ENCODE measurements at places on chromosomes 16 and 17.

DNA sequence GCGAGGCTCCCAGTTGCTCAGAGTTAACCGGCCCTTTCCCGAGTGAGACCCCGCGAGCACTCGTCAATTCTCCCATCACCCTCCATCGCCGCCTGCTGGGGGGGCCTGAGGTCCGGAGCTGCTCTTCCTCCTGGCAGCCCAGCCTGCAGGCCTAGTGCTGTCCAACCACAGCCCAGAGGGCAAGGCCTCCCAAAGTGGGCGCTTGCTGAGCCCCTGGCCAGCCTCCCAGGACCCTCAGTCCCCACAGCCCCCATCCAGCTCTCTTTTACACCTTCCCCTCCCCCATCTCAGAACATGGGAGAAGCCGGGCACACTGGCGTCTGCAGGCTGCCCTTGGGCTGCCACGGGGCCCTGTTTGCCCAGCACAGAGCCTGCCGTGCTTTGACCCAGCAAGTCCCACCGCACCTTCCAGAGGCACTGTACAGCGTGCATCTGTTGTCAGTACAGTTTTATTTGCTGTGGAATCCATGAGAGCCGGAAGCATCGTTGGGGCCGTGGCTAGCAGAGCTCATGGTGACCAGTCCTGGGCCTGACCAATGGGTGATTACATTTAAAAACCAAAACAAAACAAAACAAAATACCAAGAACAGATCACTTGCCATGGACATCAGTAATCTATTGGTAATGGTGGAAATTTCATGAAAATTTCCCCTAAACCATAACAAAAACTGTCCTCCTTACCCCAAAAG, 96.1 kb upstream of the CBX4 start:
- peak overlapping the region; percentile 48 for H3K27ac ChIP-seq
- H3K27me3 ChIP-seq: peaks cover 20% of the 10 kb centered on the region
- H3K36me3 ChIP-seq: no peaks in the 10 kb centered on the region
- DNase-seq: no peak

- peak overlapping the region; percentile 42 for H3K27ac ChIP-seq
- H3K4me3 ChIP-seq: peak overlapping the region; percentile 81
- peak; percentile 56 for DNase-seq
- H3K27me3 ChIP-seq: no peaks in the 10 kb centered on the region
- peaks cover 45% of the 10 kb centered on the region for H3K4me1 ChIP-seq
- H3K36me3 ChIP-seq: peaks cover 26% of the 10 kb centered on the region
Measured at GRCh38 chr16:3021449-3022207, 1.5 kb downstream of the TNFRSF12A start.

DNA sequence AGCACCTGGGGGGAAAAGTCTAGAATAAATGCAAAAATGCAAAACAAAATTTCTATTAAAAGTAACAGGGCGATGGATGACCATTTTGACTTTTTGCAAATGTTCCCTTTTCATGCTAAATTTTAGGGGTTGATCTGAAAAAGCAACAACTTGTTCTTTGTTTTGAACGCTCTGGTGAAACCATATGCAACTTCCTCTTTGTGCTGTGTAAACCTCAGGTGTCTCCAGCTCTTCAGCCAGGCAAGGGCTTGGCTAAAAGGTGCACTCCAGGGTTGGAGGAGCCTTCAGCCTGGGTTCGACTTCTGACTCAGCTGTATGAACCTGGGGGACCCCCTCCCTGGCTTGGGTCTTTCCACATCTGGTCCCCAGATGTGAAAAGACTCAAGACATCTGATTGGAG, 9.5 kb downstream of the IRF8 start:
- DNase-seq: no peak
- H3K36me3 ChIP-seq: peaks cover 25% of the 10 kb centered on the region
- no peaks in the 10 kb centered on the region for H3K27me3 ChIP-seq

GRCh38 chr16:13397126-13397525, 495.7 kb downstream of the SHISA9 start:
- H3K4me3 ChIP-seq: no peak overlapping the region
- DNase-seq: no peak
- H3K27ac ChIP-seq: no peak overlapping the region
- H3K27me3 ChIP-seq: no peaks in the 10 kb centered on the region
- H3K4me1 ChIP-seq: no peaks in the 10 kb centered on the region
- H3K36me3 ChIP-seq: no peaks in the 10 kb centered on the region

GRCh38 chr17:76585033-76585648, 519 bp downstream of the ST6GALNAC2 start:
- peak overlapping the region; percentile 77 for H3K4me3 ChIP-seq
- peaks cover 47% of the 10 kb centered on the region for H3K27me3 ChIP-seq
- no peaks in the 10 kb centered on the region for H3K36me3 ChIP-seq
- no peak for DNase-seq
- no peaks in the 10 kb centered on the region for H3K4me1 ChIP-seq

- H3K27ac ChIP-seq: no peak overlapping the region
- DNase-seq: no peak
- H3K36me3 ChIP-seq: peaks cover 54% of the 10 kb centered on the region
- H3K4me1 ChIP-seq: peaks cover 4% of the 10 kb centered on the region
- H3K4me3 ChIP-seq: no peak overlapping the region
- H3K27me3 ChIP-seq: no peaks in the 10 kb centered on the region
Measured at GRCh38 chr17:56937687-56938086, 23.2 kb downstream of the COIL start.

- no peak overlapping the region for H3K27ac ChIP-seq
- peaks cover 3% of the 10 kb centered on the region for H3K36me3 ChIP-seq
- H3K4me1 ChIP-seq: no peaks in the 10 kb centered on the region
- no peaks in the 10 kb centered on the region for H3K27me3 ChIP-seq
- no peak for DNase-seq
- H3K4me3 ChIP-seq: peak overlapping the region; percentile 68
Measured at GRCh38 chr16:4328046-4328781, 12.3 kb downstream of the GLIS2 start.

DNA sequence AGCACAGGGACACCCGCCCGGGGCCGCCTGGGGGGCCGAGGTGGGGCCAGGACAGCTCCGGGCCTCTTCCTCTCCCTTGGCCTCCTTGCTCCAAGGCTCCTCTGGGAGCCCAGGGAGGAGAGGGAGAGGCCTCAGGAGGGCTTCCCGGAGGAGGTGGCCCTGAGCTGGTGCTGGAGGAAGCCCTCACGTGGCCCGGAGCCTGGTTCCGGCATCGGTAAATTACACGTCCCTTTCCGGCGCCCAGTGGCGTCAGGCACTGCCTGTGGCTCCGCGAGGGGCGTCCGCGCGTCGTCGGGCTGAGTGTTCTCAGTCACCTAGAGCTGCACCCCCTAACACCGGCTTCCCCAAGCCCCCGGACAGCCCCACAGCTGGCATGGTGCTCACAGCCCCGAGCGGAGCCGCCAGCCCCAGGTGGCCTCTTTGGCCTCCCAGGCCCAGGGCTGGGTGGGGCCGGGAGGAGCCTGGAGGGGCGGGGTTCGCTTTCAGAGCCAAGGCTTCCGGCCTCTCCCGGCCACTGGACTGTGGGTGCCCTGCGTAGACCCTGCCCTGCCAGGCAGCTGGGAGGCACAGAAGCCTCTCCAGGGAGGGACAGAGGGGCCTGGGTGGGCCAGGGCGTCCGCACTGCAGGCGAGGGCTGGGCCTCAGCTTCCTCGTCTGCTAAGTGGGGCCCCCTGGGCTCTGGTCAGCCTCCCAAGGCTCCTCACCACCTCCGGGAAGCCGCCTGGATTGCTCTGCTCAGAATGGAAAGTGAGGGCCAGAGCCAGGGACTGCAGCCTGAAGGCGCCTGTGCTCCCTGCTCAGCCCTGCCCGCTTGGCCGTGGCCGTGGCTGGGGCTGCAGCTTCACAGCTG, 27.9 kb upstream of the SSTR5 start:
- H3K4me1 ChIP-seq: no peaks in the 10 kb centered on the region
- DNase-seq: no peak
- no peaks in the 10 kb centered on the region for H3K27me3 ChIP-seq
- H3K4me3 ChIP-seq: no peak overlapping the region
- no peak overlapping the region for H3K27ac ChIP-seq

GRCh38 chr17:21019976-21020586, 22.7 kb downstream of the USP22 start:
- H3K27me3 ChIP-seq: no peaks in the 10 kb centered on the region
- H3K4me3 ChIP-seq: no peak overlapping the region
- peak; percentile 35 for DNase-seq
- peak overlapping the region; percentile 78 for H3K27ac ChIP-seq

DNA sequence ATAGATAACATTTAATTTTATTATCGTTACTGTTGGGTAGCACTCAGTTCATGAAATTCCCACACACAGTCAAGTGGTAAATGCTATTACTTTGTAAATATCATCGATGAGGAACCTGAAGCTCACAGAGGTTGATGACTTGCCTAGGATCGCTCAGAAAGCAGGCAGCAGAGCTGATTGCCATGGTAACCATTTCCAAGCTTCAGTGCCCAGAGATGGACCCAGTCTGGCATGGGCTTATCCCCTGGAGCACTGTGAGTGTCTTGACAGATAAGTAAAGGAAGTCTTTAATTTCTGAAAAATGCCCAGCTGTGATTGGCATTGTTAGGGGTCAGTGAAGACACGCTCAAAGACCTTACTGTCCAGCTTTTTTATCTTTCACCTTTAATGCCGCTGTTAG, 95.0 kb downstream of the PRKCB start:
- H3K36me3 ChIP-seq: peaks cover under 1% of the 10 kb centered on the region
- H3K27me3 ChIP-seq: no peaks in the 10 kb centered on the region
- H3K4me1 ChIP-seq: peaks cover 83% of the 10 kb centered on the region
- no peak overlapping the region for H3K27ac ChIP-seq
- H3K4me3 ChIP-seq: no peak overlapping the region
- no peak for DNase-seq

- no peak overlapping the region for H3K4me3 ChIP-seq
- DNase-seq: no peak
- H3K27me3 ChIP-seq: peaks cover 10% of the 10 kb centered on the region
- no peak overlapping the region for H3K27ac ChIP-seq
- no peaks in the 10 kb centered on the region for H3K4me1 ChIP-seq
Measured at GRCh38 chr17:73657473-73658116, 13.3 kb upstream of the SDK2 start.

GRCh38 chr16:88973007-88973410, 4.0 kb downstream of the CBFA2T3 start:
- H3K4me3 ChIP-seq: no peak overlapping the region
- no peak overlapping the region for H3K27ac ChIP-seq
- no peak for DNase-seq
- no peaks in the 10 kb centered on the region for H3K4me1 ChIP-seq

DNA sequence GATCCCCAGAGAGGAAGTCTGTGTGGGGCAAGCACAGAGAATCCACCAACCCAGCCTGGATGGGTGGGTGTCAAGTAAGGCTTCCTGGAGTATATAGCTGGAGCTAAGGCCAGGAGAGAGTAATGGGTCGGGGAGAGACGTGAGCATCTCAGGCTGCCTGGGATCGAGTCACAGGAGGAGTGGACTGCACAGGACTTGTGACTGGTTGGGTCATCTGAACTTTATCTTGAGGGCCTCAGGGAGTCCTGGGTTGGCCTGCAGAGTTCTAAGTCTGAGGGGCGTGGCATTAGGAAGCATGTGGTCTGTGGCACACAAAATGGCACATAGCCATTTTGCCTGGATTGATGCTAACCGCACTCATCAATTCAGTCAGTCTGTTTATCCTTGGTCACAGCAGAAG, 1.5 kb downstream of the PLA2G15 start:
- DNase-seq: no peak
- H3K27me3 ChIP-seq: no peaks in the 10 kb centered on the region
- H3K36me3 ChIP-seq: peaks cover 36% of the 10 kb centered on the region

DNA sequence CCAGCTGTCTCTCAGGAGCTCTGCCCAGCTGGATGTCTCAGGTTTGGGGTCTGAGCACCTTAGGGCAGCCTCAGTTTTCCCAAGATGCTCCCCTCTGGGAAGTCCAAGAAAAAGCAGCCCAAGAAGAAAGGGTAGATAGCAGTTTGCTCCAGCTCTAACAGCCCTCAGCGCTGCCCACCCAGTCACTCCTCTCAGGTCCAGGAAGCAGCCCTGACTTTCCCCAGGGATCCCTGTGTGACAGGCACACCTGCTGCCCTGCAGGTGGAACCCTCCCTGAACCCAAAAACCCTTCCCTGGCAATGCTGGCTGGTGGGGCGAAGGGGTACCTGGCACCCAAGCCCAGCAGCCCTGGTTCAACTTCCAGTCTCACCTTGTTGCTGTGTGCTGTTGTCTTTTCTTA, 48.1 kb downstream of the BEAN1 start:
- H3K27ac ChIP-seq: peak overlapping the region; percentile 27
- H3K4me3 ChIP-seq: no peak overlapping the region
- peaks cover 3% of the 10 kb centered on the region for H3K36me3 ChIP-seq
- H3K27me3 ChIP-seq: no peaks in the 10 kb centered on the region

DNA sequence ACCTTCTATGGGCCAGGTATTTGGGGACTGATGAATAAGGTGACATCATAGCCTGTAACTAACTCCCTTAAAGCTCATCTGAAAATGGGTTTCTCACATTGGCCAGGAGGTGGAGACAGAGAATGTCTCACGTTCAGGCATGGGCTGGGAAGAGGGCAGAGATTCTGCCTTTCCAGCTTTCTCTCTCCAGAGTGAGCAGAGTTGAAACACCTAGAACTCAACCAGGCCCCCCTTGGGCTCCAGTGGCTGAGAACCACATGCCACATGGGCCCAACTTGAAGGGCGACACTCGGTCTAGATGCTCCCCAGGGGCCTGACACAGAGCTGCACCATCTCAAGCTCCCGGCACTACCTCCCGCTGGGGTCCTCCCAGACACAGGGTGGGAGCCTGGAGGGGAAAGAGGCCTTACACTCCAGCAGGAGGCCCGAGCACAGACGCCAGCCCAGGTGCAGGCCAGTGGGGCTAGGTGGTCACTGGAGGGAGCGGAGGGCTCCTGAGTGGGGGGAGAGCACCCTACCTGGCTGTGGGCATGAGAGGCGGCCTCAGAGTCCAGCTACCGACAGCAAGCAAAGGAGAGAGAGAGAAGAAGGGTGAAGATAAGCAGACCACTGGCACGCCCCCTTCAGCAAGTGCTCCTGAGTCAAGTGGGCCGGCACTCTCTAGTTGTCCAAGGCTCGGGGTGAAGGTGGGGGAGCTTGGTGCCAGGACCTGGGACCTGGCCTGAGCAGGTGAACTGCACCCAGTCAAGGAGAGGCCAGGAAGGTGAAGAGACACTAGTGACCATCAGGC, 55.9 kb downstream of the MYO18A start:
- H3K4me3 ChIP-seq: no peak overlapping the region
- peak overlapping the region; percentile 85 for H3K27ac ChIP-seq
- H3K4me1 ChIP-seq: peaks cover 24% of the 10 kb centered on the region

- peaks cover 39% of the 10 kb centered on the region for H3K4me1 ChIP-seq
- H3K27me3 ChIP-seq: no peaks in the 10 kb centered on the region
- no peak for DNase-seq
- H3K4me3 ChIP-seq: peak overlapping the region; percentile 96
- peaks cover 25% of the 10 kb centered on the region for H3K36me3 ChIP-seq
Measured at GRCh38 chr17:21039839-21040575, 2.8 kb downstream of the USP22 start.

GRCh38 chr16:11231367-11231970, 24.5 kb downstream of the SOCS1 start:
- peaks cover 53% of the 10 kb centered on the region for H3K4me1 ChIP-seq
- peaks cover 3% of the 10 kb centered on the region for H3K36me3 ChIP-seq
- H3K27me3 ChIP-seq: no peaks in the 10 kb centered on the region
- H3K27ac ChIP-seq: peak overlapping the region; percentile 97
- DNase-seq: no peak

- no peaks in the 10 kb centered on the region for H3K36me3 ChIP-seq
- no peak overlapping the region for H3K27ac ChIP-seq
- DNase-seq: no peak
- H3K4me3 ChIP-seq: no peak overlapping the region
Measured at GRCh38 chr16:83143788-83144187, 517.0 kb downstream of the CDH13 start.

- no peaks in the 10 kb centered on the region for H3K27me3 ChIP-seq
- no peak overlapping the region for H3K27ac ChIP-seq
- H3K4me1 ChIP-seq: no peaks in the 10 kb centered on the region
- H3K36me3 ChIP-seq: peaks cover 3% of the 10 kb centered on the region
- no peak for DNase-seq
Measured at GRCh38 chr16:15450624-15451023, 16.2 kb downstream of the BMERB1 start.
